ELR (cell line): ENCODE measurements at places on chromosomes 1 and 21.

DNA sequence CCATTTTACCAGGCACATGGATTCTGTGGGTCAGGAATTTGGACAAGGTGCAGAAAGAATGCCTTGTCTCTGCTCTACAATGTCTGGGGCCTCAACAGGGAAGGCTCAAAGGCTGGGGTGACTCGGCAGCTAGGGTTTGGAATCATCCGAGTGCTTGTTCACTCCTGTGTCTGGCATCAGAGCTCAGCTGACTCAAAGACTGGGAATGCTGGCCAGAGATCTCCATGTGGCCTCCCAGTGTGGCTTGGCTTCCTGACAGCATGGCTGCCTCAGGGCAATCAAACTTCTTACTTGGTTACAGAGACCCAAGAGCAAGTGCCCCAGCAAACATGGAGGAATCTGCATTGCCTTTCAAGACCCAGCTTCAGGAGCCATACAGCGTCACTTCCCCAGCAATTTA, 110.5 kb downstream of the TOMM20 start:
- peak; percentile 98 for DNase-seq

DNA sequence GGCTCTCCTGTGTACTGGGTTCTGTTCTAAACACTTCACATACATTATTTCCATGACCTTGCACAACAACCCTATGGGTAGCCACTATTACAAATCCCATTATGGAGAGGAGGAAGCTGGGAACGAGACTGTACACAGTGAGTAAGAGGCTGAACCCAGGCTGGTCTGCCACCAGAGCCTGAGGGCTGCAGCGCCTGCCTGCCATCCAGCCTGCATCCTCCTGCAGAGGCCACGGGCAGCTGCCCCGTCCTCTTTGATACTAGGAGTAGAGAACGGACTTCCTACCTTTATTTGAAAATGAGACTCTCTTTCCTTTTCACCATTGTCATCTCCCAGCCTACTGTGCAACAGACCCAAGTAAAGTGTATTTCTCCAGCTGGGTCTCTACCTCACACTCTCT, 370.0 kb downstream of the HHAT start:
- no peak for DNase-seq

- DNase-seq, result no peak
Measured at GRCh38 chr1:209105701-209106100, 477.8 kb upstream of the CAMK1G start.

- DNase-seq, result peak; percentile 84
Measured at GRCh38 chr1:234676103-234676594, 66.2 kb upstream of the IRF2BP2 start.

- peak; percentile 96 for DNase-seq
Measured at GRCh38 chr1:28437924-28438699, 67.7 kb upstream of the RCC1 start.

- DNase-seq, result no peak
Measured at GRCh38 chr1:11488966-11489625, 10.1 kb downstream of the DISP3 start.

- DNase-seq, result no peak
Measured at GRCh38 chr1:162943622-162944021, 82.6 kb upstream of the CCDC190 start.

GRCh38 chr1:239392271-239392670, 5.9 kb downstream of the CHRM3 start:
- DNase-seq, result no peak

DNA sequence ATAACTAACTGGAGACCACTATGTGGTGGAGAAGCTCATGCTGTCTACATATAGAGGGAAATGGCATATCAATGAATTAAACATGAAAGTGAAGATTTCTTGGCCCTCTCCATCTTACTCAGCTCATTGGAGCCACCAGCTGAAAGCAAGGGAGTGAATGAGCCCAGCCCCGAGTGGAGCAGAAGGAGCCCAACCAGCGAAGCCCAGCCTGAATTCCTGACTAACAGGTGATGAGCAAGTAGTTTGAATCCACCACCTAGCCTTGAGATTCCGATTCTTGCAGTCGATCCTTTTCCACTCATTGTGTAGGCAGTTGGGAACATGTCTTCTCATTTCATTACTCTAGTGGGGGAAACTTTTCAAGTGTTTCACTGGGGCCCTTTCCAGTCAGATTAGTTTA, 18.6 kb upstream of the ST6GALNAC3 start:
- DNase-seq, result no peak

GRCh38 chr1:213761845-213762407, 225.8 kb upstream of the PROX1 start:
- DNase-seq, result peak; percentile 37

DNA sequence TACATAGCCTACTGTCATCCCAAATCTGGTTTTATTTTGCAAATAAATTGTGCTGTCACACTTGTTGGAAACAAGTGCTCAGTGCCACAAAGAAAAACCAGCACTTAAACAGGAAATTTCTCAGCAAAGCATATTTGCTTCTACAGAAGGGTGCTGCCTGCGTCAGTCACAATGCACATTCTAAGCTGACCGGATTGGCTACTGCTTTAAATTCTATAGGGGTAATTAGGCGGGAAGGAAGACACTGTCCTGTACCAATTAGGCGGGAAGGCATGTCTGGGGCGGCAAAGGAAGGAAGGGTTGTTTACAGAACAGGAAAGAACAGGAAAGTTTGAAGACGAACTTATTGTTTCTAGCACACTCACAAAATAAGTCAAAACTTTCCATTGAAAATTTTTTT, 2.8 kb downstream of the IFI16 start:
- DNase-seq, result peak; percentile 53

DNA sequence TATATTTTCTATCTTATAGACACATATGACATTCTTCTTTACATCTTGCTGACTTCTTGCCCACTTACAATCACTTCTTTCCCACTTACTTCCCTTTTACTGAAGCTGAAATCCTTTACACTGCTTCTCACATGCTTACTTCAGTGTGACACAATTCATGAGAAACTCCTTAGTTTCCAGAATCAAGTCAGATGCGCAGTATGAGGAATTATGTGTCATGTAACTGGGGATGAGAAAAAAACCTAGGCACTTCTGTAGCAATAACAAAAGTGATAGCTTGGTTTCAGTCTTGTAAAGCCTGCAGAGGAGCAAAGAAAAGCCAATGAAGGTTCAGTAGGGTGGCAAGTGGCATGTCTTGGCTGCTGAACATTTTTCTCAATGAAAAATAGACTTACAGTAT, 566.2 kb upstream of the RGS18 start:
- peak; percentile 27 for DNase-seq

DNA sequence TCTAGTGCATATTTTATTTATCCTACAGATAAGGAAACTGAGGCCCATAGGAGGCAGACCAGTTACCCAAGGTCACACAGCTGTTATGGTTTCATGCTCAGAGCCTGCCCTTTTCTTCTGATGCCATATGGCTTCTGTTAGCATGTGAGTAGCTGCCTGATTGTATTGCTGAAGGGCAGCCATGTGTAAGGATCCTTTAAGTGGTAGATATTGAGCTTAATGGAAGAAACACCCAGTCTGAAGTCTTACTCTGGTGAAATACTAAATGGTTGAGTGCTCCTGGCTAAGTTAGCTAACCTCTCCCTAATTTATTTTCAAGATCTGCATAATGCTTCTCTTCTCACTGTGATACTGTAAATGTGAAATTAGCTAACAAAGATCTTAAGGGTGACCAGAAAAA, 30.9 kb downstream of the ADAMTS5 start:
- DNase-seq, result no peak

DNA sequence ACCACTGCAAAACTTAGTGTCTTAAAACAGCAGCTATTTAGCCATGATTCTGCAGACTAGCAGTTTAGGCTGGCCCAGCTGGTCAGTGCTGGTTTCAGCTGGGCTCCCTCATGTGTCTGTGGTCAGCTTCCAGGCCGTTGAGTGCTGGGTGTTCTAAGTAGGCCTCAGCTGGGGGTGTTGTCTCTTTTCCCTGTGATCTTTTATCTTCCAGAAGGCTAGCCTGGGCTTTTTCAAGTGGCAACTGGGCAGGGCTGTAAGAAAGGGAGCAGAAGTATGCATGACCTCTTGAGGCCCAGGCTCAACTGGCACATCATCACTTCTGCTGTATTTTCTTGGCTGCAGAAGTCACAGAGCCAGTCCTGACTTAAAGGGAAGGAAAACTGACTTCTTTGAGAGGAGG, 136.1 kb downstream of the KIF26B start:
- DNase-seq, result no peak

DNA sequence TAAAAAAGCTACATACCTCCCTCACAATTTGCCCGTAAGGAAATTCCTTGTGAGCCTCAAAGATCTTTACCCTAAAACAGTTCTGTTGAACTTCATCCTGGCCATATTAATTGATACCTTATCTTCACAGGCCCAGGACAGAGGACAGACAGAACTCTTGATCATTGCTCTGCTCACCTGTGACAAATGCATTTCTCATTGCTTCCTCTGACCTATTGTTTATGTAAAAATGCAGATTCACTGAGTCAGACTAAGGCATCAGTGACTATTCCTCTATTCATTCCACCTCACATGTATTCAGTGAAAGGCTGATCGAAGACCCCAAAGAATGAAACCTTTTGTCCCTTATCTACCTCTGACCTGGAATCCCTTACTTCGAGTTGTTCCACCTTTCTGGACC, 61.0 kb downstream of the BACH1 start:
- peak; percentile 81 for DNase-seq

- DNase-seq, result no peak
Measured at GRCh38 chr1:209755926-209756614, at the start of gene TRAF3IP3. TRAF3IP3 (plus strand) TSS chr1:209756053; CDS start chr1:209760040, 3,987 bp downstream.

DNA sequence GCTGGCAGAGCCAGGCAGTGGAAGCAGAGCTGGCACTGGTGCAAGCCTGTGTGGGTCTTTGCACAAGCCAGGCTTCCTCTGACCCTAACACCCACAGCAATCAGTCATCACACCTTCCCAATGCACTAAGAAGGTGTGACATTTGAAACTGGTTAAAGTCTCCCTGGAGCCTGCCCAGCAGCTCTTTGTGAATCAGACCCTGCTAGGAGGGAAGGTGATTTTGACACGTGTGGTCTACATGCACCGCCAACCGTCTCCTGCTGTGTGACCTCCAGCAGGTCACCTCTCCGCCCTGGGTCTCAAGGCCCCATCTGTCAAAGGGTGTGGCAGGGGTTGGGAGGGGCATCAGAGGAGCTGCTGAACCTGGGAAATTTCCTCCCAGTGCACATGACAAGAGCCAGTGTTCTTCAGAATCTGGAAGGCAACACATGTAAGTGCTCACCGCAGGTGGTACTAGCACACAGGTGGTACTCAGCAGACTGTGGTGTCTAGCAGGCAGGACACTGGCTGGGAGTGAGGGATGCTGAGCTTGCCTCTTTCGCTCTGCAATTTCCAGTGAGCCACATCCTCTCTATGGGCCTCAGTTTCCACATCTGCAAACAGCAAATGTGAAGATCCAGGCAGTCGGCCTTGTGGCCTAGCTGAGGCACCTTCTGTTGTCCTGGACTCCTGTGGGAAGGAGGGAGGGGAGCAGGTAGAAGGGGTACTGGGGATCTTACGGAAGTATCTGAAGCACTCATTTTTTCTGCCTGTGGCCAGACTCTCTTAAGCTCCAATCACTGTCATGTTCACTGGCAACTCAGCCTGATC, 123.2 kb downstream of the DMRTB1 start:
- DNase-seq, result no peak

DNA sequence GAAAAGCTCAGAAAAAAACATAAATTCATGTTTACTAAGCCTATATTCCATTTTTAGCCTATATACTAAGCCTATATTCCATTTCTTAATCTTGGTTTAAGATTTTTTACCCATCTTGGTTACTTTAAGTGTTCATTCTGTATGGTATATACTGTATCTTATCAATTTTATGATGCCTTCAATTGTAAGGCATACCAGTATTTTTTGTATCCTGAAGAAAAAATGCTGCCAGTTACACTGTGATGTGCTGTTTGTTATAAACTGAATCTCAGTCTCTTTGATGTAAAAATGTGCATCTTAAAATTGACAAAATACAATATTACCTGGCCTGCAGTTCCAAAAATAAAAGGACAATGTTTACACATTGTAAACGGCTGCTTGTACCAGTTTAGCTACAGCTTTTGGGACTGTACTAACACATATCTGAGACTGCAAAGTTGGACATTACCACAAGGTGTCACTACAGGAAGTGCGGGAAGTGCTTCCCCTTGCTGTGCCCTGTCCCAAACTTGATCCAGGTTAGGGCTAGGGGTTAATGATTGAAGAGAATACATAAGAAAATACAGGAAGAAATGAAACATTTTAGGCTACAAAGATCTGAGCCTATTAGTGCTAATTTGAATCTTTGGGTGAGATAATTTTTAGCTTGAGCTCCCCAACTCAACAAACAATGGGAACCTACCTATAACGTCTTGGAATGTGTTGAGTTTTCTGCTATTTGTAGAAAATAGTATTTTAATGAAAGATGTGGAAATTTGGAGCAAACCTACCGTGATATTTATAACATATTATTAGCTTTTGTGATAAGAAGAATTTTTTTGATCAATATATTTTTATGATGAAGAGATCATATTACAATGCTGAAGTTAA, 108.9 kb downstream of the LBR start:
- peak; percentile 62 for DNase-seq

- peak; percentile 47 for DNase-seq
Measured at GRCh38 chr1:176119549-176119948, 87.5 kb downstream of the COP1 start.

DNA sequence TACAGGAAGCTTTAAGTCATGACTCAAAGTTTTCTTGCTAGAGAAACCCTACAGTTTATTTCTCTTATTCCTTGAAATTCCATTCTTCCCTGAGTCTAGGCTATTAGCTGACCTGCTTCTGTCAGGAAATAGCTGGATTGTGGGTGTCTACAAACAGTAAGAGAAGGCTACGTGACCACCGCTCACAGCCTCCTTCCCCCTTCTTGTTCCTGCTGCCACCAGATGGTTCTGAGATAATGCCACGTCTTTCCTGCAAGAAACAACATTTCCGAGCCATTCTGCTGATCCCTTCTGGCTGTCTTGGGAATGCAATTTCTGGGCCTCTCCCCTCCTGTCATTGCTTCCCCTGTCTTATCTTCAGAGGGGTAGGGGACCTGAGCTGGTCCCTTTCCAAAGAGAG, 128.9 kb upstream of the SGIP1 start:
- no peak for DNase-seq

GRCh38 chr21:20698585-20698984, 299.6 kb upstream of the NCAM2 start:
- DNase-seq, result no peak
